Amygdala (tissue), 56 donors: ENCODE measurements at places on chromosomes 2 and 18.
A peak's percentile ranks its signal among the peaks of the same experiment; 100 is the strongest.

DNA sequence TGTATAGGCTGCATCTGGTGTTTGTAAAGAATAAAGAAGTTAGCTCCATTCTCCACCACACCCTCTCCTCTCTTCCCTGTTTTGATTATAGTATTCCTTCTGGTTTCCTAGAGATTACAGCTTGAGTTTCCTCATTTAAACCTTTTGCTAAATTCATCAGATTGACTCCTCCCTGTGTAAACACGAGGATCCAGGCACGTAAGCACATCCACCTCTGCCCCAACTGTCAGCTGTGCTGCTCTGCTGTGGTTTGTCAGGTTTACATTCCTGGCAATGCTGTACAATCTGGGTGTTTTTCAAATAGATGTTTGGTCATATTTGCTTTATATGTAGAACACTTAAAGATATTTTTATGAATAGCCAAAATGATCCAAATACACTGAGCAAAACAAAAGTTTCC lies 302.8 kb downstream of the PTGR3 start:
- no peak for DNase-seq

DNA sequence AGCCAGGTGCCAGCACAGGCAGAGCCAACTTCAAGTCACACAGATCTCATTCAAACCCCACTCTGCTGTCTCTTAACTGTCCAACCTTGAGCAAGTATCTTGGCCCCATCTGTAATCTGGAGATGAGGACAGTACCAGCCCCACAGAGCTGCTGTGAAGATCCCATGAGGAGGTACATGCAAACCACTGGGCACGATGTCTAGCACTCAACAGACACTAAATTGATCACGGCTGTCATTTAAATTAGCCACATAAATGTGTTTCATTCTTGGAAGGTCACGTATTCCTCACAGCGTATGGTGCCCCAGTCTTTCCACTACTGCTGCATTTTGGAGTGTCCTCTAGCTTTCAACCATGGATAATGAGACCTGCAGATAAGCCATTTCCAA lies 167.6 kb upstream of the ID2 start:
- no peak for DNase-seq

DNA sequence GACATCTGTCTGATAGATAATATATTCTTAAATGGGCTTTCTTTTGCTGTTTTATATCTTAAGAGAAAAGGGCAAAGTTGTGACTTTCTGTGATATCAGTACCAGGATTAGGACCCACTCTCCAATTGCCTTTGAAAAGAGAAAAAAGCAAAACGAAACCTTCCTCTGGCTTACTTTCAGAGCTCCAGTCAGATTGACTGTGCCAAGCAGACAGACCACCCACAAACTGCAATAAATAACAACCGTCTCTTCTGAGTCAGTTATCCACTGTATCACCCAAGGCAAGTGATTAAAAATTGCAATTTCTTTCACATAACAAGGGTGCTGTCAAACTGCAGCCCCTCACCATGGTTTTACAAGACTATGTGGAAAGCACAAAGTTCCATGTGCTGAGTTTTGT lies 230.5 kb upstream of the SETBP1 start:
- no peak for DNase-seq

DNA sequence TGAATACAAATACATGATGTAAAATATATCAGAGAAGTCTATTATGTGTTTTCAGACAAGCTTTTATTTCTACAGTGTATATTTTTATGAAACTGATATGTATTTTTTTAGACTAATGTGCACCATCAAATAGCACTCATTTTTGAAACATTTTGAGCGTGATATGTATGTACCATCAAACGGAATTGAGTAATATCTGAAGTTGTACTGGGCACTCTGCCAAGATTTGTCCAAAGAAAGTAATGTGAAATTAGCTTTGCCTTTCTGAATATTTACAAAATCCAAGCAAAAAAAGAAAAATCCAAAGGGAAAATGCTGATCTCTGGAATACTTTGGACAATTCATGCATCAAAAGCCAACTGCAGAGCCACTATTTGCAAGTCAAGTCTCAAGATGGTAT lies 972.0 kb downstream of the DPP10 start:
- no peak for DNase-seq

GRCh38 chr2:108625828-108626195 lies 91.5 kb downstream of the LIMS1 start:
- DNase-seq, result no peak

DNA sequence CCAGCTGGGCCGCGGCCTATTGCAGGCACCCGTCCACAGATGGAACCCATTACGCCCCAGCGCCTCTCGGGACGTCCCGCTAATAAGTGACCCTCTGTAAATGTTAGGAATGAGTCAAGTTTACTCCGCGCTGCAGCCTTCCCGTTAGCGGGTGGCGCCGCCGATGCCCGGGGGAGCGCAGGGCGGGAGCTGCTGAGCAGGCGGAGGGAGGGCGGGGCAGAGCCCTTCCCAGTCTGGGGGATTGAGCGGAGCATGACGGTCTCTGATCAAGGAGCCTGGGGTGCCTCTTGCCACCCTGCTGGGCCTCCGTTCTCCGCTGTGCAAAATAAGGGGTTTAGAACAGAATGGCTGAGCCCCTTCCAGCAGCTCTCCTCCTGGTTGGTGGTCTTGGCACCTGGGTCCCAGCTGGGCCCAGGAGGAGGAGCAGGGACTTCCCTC lies 10.5 kb downstream of the CROCC2 start:
- DNase-seq, result no peak

DNA sequence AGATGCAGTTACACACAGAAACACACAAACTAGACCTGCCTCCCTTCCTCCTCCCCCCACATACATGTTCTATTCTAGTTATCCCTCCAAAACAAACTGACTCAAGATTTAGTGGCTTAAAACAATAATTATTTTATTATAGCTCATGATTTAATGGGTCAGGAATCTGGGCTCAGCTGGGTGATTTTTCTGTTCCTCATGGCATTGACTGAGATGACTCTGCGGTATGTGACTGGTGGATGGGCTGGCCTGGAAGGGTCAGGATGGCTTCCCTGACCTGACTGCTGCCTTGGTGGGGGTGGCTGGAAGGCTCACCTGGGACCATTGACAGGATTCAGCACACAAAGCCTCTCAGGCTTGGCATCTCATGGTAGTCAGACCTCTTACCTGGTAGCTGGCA lies 33.7 kb upstream of the NTSR2 start:
- DNase-seq, result no peak

DNA sequence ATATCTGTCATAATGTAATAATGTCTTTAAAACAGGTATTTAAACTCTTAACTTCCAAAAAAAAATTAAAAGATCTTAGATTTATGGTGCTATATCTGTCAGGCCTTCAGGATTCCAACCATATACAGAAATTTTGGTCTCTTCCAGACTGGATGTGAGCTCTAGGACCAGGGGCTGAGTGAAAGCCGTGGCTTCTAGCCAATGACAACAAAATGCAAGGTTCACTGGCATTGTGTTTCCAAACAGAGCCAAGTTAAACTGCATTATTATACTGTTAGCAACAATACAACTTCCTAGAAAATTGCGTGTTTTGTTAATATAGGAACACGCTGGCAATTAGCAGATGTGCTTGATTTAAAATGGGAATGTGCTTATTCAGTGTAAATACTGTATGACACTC lies 809.8 kb upstream of the SOX11 start:
- DNase-seq, result no peak

- DNase-seq, result peak; percentile 29
Observed at GRCh38 chr2:6915399-6915798, 1.8 kb upstream of the RNF144A start.

DNA sequence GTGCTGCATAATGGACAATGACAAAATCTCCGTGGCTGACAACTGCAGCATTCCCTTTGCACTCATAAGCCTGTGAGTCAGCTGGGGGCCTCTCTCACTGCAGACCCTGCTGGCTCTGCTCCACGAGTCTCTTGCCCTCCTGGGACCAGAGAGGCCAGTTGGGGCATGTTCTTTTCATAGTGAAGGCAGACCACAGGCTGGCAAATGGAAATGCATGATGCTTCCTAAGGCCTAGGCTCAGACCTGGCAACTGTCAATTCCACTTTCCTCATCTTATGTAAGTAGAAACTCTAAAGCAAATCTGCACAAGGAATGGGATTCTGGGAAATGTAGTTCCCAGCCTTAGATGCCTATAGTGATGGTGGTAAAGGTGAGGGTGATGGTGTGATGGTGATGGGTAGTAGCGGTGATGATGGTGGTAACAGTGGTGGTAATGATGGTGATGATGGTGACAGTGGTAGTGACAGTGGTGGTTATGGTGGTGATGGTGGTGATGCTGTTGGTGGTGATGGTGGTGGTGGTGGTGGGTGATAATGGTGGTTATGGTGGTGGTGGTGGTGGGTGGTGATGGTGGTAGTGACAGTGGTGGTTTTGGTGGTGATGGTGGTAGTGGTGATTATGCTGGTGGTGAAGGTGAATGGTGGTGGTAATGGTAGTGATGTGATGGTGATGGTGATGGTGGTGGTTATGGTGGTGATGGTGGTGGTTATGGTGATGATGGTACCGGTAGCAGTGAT lies 185.8 kb upstream of the ARL4C start:
- DNase-seq, result no peak

GRCh38 chr18:45212181-45213039 lies 402.9 kb upstream of the SLC14A2 start:
- DNase-seq, result no peak

- no peak for DNase-seq
Observed at GRCh38 chr2:127423880-127424279, 5.7 kb downstream of the PROC start.

GRCh38 chr2:227472265-227473121 lies 537 bp downstream of the AGFG1 start:
- no peak for DNase-seq

GRCh38 chr2:153287109-153287801 lies 191.3 kb downstream of the RPRM start:
- DNase-seq, result no peak

GRCh38 chr18:2914185-2914880 lies 67.5 kb downstream of the EMILIN2 start:
- DNase-seq, result no peak

DNA sequence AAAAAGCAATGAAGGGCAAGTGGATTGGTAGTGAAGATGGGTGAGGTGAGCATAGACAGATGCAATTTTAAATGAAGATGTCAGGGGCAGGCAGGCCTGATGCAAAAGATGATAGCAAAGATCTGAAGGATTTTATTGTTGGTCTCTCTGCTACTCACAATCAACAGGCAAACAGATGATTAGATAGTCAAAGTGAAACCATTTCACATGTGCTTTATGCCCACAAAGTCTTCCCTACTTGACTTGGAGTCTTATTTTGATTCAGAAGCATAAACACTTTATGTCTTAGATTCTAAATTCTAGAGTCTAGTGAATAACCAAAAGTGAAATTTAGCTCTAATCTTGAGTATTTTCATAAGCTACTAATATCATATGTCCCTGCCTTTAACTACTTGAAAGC lies 153.8 kb upstream of the HNRNPA3 start:
- DNase-seq, result no peak

DNA sequence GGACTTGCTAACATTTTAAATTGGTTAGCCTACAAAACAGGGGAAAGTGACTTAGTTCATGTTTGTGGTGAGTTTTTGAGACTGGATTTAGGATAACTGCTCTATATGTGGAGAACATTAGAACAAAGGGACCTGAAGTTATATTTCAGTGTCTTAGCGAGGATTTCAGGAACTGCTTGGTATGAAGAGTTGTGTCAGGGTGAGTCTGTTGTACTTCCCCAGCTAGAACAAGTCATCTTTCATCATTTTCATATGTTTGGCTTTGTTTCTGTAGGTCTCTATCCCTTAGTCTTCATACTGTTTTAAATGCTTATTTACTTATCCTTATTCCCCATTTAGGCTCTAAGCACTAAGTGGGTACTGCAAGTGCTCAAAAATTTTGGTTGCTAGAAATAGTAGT lies 41.9 kb downstream of the KCMF1 start:
- DNase-seq, result no peak
